ENCODE measurements at places on chromosomes 1 and 21.

DNA sequence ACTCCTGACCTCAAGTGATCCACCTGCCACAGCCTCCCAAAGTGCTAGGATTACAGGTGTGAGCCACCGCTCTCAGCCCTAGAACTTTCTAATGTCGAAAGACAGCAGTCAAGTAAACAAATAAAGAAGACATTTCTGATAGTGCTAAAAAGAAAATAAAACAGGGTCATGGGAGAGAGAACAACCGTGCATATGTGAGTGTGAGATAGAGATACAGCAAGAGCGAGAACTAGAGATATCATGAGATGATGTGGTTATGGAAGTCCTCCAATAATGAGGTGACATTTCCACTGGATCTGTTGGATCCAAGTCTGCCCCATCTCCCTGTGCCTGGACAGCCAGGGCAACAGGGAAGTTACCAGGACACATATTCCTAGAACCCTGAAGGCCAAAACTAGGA, 4.6 kb upstream of the TENT5B start:
- DNase-seq = no peak

GRCh38 chr1:174258148-174258550, 98.8 kb downstream of the RABGAP1L start:
- no peak for DNase-seq

DNA sequence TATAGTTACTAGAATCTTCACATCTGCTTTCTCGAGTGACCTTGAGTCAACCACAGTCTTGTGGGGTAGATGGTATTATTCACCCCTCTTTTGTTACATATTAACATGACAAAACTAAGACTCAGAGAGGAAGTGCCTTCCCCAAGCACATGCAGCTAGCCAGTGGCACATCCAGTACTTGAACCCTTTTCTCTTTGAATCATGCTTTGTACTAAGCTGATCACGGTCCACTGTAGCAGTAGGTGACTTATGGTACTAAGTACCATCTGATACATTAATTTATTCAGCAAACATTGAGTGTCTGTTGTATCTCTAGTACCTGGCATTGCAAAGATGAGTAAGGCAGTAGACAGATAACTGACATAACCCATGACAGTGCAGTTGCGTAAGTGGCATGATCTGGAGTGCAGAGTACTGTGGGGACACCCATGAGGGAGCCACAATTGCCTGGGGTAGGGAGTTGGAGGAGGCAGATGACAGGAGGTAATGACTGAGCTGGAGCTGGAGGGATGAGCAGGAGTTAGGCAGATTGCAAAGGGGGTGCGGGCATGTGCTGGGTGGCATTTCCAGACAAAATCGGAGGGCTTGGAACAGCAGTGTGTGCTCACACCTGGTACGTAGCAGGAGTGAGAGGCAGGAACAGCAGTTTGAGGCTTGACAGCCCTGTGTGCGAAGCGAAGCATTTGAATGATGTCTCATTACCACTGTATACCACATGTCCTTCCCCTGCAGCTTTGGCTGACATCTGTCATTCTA, 29.8 kb downstream of the UCK2 start:
- DNase-seq = no peak

- no peak for DNase-seq
These were observed 1.6 kb upstream of the MMP23B start for GRCh38 chr1:1630191-1630964.

- no peak for DNase-seq
These were observed at the start of gene FMO2 for GRCh38 chr1:171185091-171185490. FMO2 (plus strand) TSS chr1:171185300; CDS start chr1:171185714, 414 bp downstream.

DNA sequence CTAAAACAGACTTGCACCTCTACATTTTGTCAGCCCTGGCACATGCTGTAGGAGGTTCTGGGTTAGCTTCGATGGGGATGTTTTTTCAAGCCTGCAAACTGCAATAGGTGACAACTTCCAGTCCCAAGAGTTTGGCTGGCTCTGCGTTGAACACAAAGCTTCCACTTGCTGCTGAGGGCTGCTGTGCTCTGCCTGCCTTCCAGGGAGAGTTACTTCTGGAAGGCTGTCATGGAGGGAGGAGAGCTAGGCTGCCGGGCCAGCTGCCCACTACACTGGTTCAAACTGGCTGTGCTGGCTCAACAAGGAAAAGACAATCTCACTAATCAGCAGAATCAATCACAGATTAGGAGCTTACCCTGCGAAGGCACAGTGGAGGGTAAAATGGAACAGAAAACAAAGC, 46.7 kb upstream of the PPP2R5A start:
- no peak for DNase-seq

DNA sequence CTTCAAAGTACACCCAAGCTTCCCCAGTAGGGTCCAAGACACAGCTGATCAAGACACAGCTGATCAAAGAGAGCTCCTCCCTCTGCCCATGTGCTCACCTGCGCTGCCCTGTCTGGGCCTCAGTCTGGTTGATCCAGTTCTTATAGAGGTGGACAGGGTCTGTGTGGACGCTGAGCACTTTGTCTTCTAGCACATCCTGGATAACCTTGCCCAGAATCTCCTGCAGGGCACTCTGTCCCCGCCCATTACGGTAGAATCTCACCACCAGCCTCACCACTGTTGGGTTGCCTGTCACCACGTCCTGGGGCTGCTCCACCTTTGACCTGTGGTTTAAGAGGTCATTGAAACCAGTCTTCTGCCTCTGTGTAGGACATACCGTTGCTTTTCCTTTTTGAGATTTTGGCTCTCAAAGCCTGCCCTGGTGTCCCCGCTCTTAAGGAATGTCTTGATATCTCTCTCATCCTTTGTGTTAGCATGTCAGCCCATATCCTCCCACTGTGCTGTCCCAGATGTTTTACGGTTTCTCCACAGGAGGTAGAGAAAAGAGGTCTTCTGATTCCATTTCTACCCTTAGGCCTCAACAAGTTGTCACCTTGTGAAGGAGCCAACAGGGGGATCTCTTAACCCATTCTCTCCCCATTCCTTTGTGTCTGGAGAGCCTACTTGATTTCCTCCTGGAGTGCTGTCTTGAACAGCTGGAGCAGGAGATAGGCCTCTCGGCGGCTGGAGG, 33.5 kb downstream of the IQGAP3 start:
- DNase-seq = no peak

DNA sequence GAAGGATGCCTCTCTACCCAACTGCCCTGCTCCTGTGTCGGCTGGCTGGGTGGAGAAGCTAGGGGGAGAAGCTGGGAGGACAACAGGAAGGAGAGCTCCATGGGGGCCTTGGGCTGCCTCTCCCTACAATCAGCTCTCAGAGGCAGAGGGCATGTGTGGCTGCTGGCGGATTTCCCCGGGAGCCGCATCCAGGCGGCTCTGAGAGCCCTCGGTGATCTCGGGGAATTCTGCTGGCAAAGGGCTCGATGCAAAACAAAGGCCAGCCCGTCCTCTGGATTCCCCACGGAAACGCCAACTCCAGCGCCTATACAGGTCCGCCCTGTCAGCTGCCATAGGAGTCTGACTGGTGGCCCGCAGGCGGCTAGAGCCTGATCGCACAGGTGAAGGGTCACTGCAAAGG, 26.4 kb upstream of the EVA1B start:
- DNase-seq = no peak

DNA sequence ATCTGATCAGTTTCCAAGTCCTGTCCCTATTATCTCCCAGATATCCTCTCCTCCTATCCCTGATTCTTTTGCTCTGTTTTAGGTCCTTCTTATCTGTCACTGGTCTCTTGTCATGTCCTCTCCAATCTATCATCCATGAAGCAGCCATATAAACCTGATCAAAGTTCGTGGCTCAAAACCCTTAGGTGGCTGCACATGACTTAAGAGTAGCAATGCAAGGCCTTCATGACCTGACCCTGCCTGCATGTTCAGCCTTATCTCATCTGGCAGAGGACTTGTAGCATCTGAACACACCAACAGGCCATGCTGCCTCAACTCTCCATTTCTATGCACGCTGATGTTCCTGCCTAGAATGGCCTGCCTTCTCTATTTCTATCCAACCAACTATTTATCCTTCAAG, 65.2 kb downstream of the NOS1AP start:
- DNase-seq = no peak

DNA sequence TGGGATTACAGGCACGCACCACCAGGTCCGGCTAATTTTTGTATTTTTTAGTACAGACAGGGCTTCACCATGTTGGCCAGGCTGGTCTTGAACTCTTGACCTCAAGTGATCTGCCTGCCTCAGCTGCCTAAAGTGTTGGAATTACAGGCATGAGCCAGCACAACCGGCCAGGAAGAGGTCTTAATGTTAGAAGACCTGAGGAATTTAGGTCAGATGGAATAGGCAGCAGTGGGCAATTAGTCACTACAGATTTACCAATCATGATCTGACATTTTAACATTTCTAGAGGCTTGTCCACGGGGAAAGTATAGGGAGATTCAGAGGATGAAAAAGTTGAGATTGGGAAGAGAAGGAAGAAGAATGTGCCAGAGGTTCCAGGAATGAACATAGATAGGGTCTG, 8.9 kb upstream of the APP start:
- DNase-seq = no peak

- DNase-seq = no peak
These were observed 157.7 kb upstream of the COL11A1 start for GRCh38 chr1:103266036-103266435.

- DNase-seq = no peak
These were observed 33.8 kb downstream of the MFSD2A start for GRCh38 chr1:39988618-39989343.

GRCh38 chr1:165539306-165539705, 4.5 kb upstream of the LRRC52 start:
- no peak for DNase-seq

GRCh38 chr1:87495147-87495546, 166.5 kb downstream of the LMO4 start:
- no peak for DNase-seq

GRCh38 chr1:190436615-190437014, 41.0 kb downstream of the BRINP3 start:
- no peak for DNase-seq

- DNase-seq = no peak
These were observed 65.7 kb upstream of the ECE1 start for GRCh38 chr1:21355956-21356355.

DNA sequence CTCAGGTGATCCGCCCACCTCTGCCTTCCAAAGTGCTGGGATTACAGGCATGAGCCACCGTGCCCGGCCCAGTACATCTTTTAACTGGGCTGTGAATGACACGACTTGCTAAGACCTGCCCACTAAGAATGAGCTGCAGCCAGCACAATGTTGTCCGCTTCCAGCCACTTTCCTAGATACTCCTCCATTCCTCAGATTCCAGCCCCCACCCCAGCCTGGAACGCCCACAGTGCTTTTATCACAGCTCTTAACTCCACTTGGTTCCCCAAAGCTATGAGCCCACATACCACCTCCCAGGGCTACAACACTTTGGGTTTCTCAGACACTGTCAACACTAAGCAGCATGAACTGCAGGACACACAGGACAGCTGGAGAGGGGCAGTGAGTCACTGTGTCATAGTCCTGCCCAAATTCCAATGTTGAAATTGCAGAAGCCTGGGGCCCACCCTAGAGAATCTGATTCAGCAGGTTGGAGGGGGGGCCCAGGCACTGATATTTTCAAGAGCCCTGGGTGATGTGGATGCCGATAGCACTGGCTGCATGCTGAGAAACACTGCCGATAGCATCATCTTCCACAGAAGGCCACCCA, 58.0 kb downstream of the ACBD3 start:
- DNase-seq = no peak

DNA sequence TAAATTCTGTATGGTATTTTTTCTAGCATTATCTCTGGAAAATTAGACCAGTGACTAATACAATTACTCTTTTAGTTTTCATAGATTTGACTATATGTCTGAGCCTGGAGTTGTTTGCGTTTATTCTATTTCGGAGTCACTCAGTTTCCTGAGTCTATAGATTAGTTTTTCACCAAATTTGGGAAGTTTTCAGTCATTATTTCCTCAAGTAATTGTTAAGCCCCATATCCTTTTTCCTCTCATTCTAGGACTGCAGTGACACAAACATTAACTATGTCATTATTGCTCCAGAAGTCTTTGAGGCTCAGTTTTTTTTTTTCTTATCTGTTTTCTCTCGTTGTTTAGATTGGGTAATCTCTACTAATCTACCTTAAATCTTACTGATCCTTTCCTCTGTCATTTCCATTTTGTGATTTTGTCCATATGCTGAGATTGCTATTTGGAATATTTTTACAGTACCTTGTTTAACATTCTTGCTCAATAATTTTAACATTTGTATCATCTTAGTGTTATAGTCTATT, 886.2 kb downstream of the LTN1 start:
- no peak for DNase-seq

- DNase-seq = no peak
These were observed 2.0 kb downstream of the CAMK2N1 start for GRCh38 chr1:20483833-20484518.

DNA sequence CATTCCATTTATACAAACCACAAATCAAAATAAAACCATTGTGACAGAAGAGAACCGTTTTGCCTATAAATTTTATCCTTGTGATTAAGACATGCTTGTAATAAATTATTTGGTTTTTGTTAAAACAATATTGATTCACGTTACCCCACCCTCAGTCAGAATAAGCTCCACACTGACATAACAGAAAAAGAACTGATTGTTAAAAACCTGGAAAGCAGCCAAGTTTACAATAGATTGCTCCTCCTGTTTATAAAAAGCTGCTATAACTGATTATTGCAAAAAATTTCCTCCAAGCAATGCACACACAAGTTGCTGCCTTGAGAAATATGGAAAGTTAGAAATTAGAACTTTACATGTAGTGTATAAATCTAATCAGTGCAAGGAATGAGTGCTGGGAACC, 263.5 kb downstream of the SETD4 start:
- no peak for DNase-seq

GRCh38 chr1:91428182-91428798, 23.7 kb upstream of the HFM1 start:
- DNase-seq = no peak

GRCh38 chr1:112061901-112062320, 72.4 kb upstream of the KCND3 start:
- DNase-seq = no peak

- no peak for DNase-seq
These were observed 7.4 kb upstream of the KCNN3 start for GRCh38 chr1:154877370-154877974.

DNA sequence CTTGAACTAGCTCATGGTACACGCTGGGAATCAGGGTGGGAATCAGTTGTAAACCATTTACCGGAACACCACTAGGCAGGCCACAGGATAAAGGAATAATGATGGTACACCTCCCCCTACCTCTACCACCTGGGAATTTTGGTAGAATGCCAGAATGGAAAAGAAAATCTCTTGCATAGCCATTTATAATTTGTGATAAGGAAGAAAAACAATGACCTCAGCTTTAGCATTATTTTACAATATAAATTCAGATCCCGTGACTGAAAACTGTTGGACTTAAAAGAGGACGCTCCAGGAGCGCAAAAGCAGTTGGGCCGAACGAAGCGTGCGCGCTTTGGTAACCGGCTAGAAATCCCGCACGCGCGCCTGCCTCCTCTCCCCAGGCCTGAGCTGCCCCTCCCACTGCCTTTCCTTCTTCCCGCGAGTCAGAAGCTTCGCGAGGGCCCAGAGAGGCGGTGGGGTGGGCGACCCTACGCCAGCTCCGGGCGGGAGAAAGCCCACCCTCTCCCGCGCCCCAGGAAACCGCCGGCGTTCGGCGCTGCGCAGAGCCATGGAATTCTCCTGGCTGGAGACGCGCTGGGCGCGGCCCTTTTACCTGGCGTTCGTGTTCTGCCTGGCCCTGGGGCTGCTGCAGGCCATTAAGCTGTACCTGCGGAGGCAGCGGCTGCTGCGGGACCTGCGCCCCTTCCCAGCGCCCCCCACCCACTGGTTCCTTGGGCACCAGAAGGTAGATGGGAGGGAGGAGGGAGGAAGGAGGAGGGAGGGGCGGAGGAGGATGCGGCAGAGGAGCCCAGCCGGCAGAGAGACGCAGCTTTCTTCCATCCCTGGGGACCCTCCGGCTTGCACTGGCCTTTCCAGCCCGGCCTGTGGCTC, at the start of gene CYP4X1:
Gene CYP4X1 (plus strand): TSS at position 402 of the 873 bp plus-strand sequence. CDS start 149 bp downstream, at position 551.
- no peak for DNase-seq

GRCh38 chr21:16870103-16870502, 642.7 kb upstream of the CXADR start:
- DNase-seq = no peak
